IMR-90 (cell line): ENCODE measurements at places on chromosomes 2 and 18. TPM values are rescaled to one million over a fixed set of nuclear protein-coding genes. Genes with fewer than 3 reads are reported as not detected.

Gene SH3RF3
- 3.4 and 3.9 TPM in 2 replicates for total RNA-seq

Gene SERPINB13
- not detected in 2 replicates for total RNA-seq

Gene NBAS
- 88.9 and 105 TPM in 2 replicates for total RNA-seq

Gene LIPT1
- 3.2 and 4.2 TPM in 2 replicates for total RNA-seq

Gene C2orf66
- not detected in 2 replicates for total RNA-seq
